Fibroblast of villous mesenchyme (primary cell): ENCODE measurements at places on chromosomes 7 and 10. TPM values are rescaled to one million over a fixed set of nuclear protein-coding genes. Genes with fewer than 3 reads are reported as not detected.

DNA sequence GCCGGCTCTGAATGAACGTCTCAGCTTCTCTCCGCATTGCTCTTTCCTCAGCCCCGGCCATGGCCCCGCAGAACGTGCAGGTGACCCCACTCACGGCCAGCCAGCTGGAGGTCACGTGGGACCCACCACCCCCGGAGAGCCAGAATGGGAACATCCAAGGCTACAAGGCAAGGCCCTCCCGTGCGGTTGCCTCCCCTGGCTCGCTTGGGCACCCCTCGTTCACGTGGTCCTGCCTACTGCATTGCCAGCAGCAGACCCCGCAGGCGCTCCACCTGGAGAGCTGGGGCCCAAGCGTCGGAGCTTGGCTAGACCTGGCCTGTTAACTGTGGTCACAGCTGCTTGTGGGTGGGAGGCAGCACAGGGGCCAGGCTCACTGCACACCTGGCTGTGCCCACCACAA is 476.3 kb upstream of the FOXK1 start:
- no peak for DNase-seq

DNA sequence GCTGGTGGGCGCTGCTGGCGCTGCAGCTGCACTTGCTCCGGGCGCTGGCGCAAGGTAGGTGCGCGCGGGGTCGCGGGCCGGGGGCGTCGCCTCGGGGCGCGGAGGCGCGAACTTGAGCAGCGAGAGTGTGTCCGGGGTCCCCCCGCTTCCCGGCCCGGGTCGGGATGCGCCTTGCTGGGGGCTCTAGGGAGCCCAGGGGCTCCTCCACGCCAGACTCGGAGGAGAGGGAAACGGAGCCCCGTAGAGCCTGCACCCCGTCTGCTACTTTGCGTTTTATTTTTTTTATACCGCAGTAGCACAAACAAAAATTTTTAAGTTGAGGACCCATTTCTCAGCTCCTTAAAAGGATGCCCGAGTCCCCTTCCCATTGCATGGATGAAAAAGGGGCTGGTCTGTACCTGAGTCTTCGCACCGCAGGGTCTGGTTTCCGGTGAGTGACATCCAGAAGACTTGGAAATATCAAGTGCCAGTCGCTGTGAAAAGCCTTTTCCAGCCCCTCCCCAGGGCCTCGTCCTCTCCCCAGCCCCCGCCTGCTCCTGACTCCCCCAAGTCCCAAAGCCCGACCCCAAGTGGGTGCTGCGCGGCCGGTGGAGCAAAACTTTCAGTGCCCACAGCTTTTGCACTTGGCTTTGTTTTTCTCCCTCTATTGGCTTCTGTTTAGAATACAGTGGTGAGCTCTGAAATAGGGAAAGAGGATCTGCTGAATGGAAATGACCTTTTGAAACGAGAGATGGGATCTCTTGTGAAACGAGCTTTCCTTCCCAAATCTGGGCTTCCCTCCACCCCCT is 973 bp downstream of the SDK1 start:
- DNase-seq: peak; percentile 19

DNA sequence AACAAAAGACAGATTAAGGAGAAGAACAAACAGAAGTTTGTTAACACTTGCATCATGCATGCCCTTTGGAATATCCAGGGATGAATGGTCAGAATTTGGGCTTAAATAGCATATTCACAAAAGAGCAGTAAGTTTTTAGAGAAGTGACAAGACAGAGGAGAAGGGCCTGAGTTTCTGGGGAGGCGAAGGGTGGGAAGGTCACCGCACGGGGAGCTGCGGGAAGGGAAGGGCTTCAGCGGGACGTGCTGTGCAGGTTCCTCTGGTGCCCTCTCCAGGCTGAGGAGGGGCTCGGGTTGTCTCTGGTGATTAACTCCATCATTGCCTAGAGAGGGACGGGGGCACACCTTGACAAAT is 10.4 kb upstream of the ZNF22 start:
- no peak for DNase-seq

GRCh38 chr10:116629340-116629739 is 8.6 kb downstream of the PNLIPRP2 start:
- DNase-seq: no peak

DNA sequence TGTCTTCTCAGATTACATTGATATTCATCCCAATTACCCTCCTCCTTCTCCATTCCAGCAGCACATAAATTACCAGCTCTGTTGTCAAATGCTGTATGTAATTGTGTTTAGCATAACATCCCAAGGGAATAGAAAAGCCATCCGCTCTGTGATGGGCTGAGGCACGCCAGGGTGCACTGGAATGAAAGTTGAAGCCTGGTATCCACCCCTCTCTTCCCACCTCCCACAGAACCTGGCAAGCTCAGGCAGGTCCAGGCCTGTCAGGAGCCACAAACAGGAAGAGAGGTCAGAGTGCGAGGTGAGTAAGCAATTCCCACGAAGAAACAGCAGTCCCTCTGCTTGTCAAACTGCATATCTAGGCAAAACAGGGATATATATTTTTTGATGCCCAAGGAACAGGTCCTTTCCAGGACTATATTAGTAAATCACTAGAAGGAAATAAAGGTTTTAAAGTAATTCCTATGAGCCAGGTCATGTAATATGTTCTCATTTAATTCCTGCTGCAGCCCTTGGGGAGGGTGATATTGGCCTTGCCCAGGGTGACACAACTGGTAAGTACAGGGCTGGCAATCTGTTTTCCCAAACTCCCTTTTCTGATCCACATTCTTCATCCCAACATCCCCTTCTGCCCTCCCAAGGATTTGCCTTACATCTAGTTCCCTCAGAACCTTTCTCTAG is 155.6 kb upstream of the GHITM start:
- DNase-seq: peak; percentile 25

TUBB8 gene
- under 0.01 TPM in 1 of 2 replicates, not detected in the other for total RNA-seq

DNA sequence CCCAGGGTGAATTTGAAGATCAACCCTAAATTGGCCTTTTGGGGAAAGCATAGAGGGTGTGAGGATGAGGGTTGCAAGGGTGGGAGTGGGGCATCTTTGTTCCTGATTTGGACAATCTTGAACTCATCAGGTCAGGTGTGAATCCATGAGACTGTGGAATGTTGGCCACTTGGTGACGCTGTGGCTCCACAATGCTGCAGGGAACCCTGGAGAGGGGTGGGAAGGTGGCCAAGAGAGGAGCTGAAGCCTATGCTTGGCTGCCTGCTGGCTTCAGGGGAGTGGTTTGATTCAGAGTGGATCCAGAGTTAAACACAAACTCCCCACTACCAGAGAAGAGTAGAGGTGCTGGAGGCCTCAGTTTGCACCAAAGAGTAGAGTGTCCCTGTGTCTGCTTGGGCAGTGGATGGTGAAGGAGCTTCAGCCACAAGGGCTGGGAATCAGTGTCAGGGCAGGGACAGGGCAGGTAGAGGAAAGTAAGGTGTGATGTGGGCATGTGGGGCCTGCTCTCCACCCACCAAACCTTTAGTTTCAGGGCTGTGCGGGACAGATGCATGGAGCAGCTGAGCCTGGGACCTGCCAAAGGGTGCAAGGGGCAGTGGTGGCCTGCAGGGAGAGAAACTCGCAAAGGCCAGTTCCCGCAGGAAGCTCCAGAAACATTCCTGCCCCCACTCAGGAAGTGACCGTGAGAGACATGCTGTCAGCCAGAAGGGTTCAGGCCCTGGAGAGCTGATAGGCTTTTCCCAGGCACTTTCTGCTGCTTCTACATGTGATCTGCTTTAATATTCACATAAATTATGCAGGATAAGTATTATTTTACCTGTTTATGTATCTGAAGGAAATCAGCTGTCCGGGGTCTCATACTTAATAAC is 81.0 kb upstream of the PRSS58 start:
- DNase-seq: no peak

FIS1 gene
- total RNA-seq: 123 and 134 TPM in 2 replicates

DNA sequence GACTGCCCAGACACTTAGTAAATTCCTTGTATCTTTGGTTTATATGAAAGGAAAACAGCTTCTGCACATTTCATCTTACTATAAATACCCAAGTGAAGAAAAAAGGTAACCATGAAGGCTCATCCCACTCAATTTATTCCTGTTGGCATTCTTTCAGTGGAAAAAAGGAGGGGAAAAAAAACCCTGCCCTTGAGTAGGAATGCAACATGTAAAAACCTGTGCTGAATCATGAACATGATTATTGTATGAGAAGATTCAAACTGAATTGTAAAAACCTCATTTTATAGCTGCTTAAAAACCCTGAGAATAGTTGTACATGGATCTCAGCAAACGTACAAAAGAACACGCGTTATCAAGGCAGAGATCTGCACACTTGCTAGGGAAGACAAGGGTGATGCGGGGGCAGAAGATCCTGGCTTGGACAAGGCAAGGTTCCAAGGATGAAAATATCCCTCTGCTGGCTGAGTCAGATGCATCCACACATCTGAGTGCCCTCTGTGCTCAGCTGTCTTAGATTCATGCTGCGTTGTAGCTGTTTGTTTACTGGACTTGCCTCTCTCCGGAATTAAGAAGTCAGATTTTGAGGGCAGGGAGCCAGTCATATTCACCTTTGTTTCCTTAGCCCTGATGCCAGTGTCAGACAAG is 658.2 kb downstream of the PARD3 start:
- peak; percentile 72 for DNase-seq

DNA sequence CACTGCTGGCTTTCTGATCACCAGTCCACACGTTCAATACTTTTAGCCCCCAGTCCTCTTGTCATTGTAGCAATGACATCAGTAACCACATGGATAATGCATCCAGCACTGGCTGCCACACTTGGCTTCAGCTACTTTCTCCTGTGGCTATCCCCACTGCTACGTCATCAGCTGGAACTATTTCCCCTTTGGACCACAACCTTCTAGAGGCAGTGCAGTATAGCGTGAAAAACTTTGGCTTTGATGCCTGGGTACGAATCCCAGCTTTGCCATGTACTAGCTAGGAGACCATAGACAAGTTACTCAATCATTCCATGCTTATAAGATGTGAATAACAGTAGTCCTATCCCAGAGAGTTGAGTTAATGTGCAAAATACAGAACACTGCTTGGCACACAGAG is 63.2 kb downstream of the CCDC3 start:
- DNase-seq: no peak

GRCh38 chr10:78371136-78371535 is 337.5 kb downstream of the RPS24 start:
- no peak for DNase-seq

DNA sequence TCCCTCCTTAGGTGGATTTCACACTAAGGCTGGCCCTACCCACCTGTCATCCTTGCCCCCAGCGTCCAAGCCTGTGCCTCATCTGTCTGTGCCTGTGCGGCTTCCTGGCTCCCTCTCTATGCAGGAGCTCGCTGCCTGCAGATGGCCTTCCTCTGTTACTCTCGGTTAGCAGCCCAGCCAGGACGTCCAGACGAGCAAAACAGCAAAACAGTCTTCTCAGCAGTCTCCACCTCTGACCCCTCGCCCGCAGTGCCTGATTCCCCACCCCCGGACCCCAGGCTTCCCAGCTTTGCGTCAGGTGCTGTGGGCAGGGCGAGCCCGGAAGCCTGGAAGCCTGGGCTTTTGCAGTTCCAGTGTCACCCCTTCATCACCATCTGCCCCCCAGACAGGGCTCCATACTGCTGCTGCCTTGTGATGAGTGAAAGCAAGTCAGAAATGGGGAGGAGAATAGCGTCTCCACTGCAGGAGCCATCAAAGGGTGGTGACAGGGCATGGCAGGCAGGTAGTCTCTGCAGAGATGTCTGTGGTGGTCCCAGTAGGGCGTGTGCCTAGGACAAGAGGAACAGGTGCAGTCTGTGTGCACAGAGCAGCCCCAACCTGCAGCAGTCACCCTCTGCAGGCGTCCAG is 88.5 kb downstream of the ADCY1 start:
- no peak for DNase-seq

- DNase-seq: no peak
These were observed 61.9 kb upstream of the LANCL2 start for GRCh38 chr7:55303220-55303619.

ZDHHC16 gene
- 60.6 and 69.1 TPM in 2 replicates for total RNA-seq

- DNase-seq: peak; percentile 79
These were observed 438.1 kb downstream of the SUGCT start for GRCh38 chr7:40572810-40573465.

CUBN gene
- 0.64 and 0.86 TPM in 2 replicates for total RNA-seq

WDR37 gene
- total RNA-seq: 22.2 and 27.2 TPM in 2 replicates

GRCh38 chr7:40733578-40733977 is 598.8 kb downstream of the SUGCT start:
- DNase-seq: no peak

DNA sequence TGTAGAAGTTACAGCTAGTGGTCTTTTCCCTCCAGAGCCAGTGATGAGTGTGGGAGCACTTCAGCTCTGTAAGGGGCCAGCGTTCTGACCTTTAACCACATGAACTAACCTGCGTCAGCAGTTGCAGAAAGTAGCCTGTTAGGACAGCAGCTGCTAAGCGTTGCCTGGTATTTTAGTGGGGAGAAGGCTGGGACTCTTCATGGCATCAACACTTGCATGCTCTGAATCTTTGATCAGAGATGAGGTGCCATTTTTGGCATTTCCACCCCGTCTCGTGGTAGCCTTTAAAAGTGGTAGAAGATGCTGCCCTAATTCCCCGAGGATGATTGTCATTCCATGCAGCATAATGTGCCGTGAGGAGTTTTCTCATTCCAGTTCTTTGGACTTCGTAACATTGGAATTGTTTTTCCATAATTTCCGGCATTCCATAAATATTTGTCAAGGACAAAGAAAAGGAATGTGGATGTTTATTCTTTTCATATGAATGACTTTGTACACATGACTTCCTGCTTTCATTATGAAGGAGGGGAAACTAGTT is 92.2 kb downstream of the AVL9 start:
- DNase-seq: peak; percentile 95

DNA sequence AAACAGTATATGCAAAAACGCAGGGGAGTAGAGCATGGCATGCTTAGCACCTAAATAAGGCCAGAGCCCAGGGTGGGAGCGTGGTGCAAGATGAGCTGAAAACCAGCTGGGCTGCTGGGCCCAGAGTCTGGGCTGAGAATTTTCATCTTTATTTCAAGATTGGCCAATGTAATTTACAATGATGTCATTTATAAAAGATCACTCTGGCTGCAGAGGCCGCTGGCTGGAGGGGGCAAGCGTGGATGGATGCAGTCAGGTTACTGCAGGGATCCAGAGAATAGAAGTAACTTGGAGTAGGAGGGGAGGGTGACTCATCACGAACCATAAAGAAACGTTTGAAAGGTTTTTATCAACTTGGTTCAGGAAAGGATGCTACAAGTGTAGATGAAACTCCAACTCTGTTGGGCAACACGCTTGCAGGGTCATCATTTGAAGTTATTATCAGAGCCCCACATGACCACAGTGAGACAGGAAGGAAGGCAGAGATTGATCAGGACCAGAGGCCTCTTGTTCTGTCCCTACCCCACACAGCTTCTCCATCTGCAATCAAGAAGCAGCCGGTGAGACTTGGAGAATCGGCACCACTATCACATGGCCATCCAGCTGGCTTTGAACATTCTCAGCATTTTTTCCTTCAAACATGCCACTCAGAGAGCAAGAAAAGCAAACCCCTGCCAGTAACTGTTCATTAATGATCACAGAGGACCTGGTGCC is 49.2 kb downstream of the ODAD2 start:
- no peak for DNase-seq

- no peak for DNase-seq
These were observed 104.5 kb downstream of the VIPR2 start for GRCh38 chr7:159040146-159040545.

OR6B1 gene
- total RNA-seq: under 0.01 TPM in 1 of 2 replicates, not detected in the other
